ENCODE measurements at places on chromosomes 12 and 14.
A peak's percentile ranks its signal among the peaks of the same experiment; 100 is the strongest.

DNA sequence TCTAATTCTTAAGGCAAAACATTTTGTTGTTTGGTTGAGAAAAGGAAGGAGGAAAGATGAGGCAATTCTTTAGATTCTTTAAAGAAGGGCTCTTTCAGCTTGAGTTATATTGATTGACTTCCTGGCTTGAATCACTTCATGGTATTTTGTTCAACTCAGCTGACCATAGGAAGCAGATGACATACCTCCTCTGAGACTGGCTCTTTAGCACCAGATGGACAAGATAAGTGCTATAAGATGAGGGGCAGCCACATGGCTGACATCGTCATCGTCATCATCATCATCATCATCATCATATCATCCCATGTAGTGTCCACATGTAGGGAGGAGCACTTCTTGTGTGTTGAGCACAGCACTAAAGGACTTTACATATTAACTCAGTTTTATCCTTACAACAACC is 81.3 kb downstream of the SSPN start:
- no peak for DNase-seq

GRCh38 chr12:99984271-99985128 is at the start of gene ANKS1B:
Gene ANKS1B (minus strand): TSS chr12:99984936. CDS start chr12:99984237, 699 bp downstream.
- DNase-seq: peak; percentile 13

GRCh38 chr12:17528394-17528793 is 561.6 kb downstream of the RERGL start:
- DNase-seq: no peak

DNA sequence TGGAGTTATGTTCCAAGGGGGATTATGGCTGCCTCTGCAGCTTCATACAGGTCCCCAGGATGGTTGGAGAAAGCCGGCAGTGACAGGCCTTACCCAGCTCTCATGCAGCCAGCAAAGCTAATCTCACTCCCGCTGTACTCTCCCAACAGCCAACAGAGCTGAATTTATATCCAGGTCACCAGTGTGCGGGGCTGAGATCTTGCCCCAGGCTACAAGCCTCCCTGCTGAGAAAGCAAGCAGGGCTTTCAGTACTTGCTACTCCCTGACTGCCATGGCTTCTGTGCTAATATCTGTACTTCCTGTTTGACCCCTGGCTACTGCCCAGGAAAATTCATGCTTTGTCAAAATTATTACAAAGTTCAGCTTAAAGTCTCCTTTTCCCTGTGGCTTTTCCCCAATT is 92.9 kb downstream of the ATP23 start:
- no peak for DNase-seq

DNA sequence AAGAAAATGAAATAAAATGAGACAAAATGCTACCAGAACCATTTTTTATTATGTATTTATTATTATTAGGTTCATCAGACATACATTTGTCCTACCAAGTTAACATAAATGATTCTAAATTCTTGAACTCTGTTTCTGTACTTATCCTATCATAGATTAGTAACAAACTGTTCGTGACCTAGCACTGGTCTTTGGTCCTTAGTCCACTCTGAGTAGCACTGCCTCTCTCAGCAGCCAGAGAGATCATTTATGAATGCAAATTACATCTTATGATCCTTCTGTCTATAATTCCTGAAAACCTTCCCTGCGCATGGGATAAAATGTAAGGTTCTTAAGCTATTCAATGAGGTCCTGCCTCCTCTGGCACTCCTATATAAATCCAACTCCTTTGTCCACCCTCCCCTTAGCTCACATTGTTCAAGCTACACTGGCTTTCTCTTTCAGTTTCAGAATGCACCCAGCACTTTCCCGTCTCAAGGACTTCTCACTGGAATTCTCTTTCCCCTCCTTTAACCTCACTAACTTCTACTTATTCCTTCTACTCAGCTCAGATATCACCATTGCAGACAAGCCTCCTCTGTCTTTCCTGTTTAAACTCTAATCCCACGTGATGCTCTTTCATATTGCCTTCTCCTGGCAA is 17.1 kb downstream of the PDZRN4 start:
- DNase-seq: no peak

GRCh38 chr12:40123496-40123895 is 17.6 kb upstream of the SLC2A13 start:
- DNase-seq: no peak

GRCh38 chr12:46147144-46147543 is 121.7 kb downstream of the SLC38A1 start:
- no peak for DNase-seq

- peak; percentile 76 for DNase-seq
Measured at GRCh38 chr12:55955800-55956508, 9.9 kb downstream of the PMEL start.

DNA sequence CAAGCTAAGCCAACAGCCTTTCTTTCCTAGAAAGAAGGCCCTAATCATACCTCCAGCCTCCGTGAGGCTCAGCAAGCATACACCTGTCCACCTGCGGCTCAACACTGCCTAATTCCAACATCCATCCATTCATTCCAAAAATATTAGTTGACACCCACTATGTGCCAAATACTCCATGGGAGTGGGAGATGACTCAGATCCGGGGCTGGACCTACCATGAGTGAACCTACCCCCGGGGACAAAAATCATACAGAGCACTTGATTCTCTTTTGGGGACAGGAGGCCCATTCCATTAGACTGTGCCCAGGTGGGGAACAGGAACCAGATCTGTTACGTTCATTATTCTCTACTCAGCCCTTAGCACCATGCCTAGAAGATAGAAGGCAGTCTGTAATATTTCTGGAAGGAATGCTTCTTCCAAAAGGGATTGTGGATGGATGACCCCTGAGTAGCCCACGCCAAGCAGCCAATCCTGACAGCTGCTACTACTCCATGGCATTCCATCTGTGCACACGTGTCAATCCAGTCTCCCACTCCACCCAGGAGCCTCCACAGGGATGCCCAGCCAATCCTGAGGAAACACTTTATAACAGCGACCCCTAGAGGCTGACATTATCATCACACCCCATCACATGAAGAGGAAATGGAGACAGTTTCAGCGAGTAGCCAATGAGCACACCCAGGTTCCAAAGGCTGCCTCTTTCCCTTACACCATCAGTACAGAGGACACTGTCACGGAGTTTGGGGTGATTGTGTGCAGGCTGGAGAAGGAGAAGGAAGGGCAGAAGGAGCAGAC is 170.7 kb downstream of the ESRRB start:
- DNase-seq: no peak

Data from IMR-90 (cell line).